ENCODE measurements at places on chromosomes 2 and 18.

- peak; percentile 23 for DNase-seq
These were observed 572 bp upstream of the ZNF516 start for GRCh38 chr18:76495435-76496193.

DNA sequence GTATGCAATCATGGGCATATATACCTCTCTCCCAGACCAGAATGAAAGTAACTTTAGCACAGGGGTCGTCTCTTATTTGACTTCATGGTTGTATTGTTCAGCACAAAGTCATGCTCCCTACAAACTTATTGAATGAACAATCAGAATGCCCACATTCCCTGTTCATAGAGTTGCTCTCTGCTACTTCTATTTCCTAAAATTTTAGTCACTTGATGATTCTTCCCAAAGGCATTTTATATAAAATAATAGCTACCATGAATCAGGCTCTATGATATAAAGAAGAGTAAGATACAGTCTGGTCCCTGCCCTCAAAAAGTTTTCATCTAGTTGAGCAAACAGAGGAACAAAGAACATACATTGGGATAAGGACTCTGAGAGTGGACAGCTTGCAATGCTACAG, 162.2 kb downstream of the SLC39A10 start:
- no peak for DNase-seq

DNA sequence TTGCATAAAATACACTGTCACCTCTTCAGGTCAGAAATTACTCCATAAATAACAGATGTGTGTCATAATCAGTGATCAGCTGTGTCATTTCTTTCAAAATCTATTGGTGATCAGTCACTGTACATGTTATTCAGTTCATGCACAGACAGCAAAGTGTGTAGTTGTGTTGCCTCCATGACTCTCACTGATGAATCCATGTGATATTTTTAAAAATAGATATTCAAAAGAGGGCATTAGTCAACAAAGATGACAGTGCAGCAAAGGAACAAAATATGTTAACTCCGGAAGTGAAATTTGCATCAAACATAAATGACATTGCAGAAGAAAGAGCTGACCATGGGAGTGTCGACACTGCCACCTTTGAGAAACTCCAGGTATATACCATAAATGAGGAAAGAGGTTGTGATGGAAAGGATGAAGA, 17.1 kb upstream of the MCM6 start:
- no peak for DNase-seq

- DNase-seq = no peak
These were observed 149.0 kb upstream of the KCTD1 start for GRCh38 chr18:26697186-26697884.

DNA sequence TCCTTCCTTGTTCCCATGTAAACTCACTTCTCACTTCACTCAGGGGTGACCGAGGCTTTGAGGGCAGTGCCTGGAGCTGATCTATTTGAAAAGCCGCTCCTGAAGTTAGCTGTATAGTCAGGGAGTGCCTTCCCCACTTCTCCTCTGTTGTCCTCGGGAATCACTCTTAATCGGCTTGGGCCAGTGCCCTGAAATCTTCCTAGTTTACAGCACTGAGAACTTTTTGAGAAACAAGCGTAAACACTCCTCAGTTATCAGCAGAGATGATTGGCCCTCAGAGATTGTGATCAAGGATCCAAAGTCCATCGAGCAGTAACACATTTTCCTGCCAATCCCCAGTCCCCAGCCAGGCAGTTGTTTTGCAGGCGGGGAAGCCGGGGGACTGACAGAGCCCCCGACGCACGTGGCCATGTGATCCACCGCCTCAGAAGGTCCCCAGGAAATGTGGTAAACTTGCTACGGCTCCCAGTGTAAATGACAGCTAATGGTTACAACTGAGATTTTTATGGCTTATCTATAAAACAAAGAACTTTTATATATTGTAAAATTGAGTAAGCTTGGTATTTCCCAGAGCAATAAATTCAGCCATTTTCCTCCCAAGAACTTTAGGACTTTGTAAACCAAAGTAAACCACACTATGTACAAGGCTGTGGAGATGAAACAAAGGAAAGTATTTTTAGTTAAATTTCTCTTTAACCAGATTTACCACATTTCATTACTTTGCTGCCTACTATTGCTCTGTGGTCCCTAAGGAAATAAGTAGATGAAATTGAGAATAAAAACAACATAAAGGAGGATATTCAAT, 53.5 kb downstream of the C18orf63 start:
- DNase-seq = no peak

DNA sequence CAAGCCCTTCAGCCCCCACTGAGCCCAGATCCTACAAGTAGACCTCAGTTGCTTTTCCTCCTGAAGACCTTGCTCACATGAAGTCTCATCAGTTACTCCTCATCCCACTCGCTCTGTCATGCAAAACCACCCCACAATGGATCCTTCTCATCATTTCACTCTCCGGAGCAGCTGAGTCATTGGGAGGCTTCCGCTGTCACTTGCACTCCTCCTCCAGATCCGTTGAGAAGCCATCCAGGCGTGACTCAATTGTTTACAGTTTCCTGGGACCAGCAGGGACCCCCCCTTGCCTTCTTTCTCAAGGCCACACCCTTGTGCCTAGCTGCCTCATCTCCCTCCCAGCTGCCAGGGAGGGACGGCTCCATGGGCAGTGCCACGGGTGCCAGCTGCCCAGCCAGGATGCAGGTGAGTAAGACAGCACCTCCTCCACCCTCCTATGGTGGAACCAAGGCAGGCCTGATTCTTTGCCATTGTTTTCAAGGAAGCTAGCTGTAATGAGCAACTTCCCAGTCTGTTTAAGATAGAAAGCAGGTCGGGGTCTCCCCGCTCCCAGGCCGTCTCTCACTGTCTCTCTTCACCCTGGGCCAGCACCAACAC, 16.3 kb downstream of the GPR55 start:
- no peak for DNase-seq

DNA sequence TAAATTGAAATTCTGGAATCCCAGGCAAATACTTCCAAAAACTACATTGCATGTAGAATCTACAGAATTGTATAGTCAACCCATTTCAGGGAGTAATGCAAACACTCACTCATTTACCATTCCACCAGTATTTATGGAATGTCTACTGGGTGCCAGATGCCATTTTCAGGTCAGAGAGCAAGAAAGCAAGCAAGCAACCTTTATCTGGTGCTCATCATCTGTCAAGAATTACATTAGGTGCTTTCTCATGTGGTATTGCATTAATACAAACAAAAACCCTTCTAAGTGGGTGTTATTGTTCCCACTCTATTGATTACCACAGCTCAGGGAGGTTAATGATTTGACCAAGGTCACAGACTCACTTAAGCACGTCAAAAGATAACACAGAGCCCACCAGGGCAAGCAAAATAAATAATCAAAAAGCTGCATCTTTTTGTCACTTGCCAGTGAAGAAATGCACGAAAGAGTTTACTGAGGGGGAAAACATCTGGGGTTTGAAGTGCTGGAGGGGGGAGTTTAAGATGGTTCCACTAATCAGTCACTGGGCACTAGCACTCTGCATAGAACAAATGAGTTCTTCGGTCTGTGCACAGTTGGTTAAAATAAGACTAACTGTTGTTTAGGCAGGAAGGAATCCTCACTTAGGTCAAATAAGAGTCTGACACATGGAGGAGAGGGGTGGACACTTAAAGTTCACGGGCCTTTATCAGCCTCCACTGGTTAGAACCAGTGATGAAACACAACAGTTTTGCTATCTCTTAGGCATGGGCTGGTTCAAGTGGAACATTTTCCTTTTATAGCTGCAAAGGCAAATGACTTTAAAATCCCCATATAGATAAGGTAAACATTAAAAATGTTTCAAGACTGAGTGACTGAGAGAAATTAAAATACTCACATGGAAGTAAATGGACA, 208.8 kb downstream of the CDH2 start:
- DNase-seq = no peak

- DNase-seq = no peak
These were observed 13.8 kb downstream of the GYPC start for GRCh38 chr2:126669772-126670171.

GRCh38 chr18:78192054-78192453, 787.6 kb upstream of the SALL3 start:
- no peak for DNase-seq

DNA sequence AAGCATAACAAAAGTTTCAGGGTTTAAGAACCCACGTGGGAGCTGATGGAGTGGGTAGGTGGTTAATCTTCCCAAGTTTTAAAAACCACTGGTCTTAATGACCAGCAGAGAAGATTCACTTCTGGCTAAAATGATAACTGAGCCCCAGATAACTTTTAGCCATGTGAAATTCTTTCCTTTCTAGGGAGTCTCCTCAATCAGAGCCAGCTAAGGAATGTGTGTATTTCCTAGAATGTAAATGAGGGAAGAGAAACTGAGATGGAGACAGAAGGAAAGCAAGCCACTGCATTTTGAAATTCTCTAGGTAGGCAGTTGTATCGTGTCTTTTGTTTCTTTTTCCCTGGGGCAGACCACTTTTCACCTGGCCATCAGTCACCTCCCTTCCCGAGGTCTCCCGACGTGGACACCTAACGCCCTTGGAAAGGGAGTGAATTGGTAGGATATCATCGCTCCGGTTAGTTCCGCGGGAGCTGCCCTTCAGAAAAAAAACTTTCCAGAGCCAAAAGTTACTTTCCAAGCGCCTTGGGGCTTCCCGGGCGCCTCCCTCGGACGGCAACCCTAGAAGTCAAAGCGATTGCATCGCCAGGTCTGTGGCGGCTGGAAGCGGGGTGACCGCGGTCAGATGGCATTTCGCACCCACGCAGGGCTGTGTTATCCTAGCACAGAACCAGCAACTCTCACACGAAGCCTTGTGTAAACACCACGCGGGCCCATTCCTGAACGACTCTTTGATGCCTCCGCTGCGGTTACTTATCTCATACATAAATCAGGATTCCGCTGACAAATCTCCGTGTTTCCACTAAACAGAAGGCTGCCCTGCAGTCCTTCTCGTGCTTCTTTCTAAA, 1.3 kb downstream of the COLEC12 start:
- DNase-seq = no peak

DNA sequence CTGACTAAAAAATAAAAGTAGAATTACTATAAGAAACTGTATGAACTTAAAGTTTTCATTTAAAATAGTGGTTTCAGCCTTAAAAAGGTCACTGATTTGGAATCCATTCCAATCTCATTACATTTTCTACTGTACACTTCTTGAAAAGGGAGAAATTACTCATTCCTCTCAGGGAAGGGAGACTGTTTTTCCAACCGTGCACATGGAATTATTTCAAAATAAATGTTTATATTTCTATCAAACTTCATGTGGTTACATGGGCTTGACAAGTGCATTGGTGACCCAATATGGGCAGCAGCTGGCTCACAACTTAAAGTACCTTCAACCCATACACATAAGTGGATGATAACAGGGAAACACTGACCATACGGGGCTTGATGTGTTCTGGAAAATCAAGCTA, 324.5 kb upstream of the THUMPD2 start:
- no peak for DNase-seq

GRCh38 chr2:218802386-218802994, 20.5 kb downstream of the CYP27A1 start:
- peak; percentile 25 for DNase-seq

DNA sequence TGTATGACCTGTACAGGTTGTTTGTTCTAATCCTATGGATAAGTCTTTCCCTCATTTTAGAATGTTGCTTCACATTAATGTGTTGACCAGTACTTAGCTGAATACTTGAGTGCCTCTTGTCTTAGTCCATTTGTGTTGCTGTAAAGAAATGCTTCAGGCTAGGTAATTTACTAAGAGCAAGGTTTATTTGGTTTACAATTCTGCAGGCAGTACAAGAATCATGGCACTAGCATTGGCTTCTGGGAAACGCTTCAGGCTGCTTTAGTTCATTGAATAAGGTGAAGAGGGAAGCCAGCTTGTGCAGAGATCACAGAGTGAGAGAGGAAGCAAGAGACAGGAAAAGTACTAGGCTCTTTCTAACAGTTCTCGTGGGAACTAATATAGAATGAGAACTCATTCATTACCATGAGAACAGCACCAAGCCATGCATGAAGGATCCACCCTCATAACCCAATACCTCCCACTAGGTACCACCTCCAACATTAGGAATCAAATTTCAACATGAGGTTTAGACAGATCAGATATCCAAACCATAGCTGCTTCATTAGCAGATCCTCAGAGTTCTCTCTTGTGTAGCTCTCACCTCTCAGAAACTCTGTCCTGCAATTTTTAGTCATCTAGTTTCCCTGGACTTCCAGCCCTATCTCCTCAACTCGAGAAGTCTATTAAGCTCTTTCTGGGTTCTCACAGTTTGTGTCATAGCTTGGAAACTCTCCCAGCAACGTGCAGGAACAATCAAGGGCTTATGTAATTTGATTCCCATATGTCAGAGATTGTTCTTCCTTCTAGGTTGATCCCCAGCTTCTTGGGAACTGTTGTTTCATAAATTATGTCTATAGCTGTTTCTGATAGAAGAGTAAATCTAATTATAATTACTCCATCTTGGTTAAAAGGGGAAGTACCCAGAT, 2082.3 kb upstream of the CELF4 start:
- DNase-seq = no peak

DNA sequence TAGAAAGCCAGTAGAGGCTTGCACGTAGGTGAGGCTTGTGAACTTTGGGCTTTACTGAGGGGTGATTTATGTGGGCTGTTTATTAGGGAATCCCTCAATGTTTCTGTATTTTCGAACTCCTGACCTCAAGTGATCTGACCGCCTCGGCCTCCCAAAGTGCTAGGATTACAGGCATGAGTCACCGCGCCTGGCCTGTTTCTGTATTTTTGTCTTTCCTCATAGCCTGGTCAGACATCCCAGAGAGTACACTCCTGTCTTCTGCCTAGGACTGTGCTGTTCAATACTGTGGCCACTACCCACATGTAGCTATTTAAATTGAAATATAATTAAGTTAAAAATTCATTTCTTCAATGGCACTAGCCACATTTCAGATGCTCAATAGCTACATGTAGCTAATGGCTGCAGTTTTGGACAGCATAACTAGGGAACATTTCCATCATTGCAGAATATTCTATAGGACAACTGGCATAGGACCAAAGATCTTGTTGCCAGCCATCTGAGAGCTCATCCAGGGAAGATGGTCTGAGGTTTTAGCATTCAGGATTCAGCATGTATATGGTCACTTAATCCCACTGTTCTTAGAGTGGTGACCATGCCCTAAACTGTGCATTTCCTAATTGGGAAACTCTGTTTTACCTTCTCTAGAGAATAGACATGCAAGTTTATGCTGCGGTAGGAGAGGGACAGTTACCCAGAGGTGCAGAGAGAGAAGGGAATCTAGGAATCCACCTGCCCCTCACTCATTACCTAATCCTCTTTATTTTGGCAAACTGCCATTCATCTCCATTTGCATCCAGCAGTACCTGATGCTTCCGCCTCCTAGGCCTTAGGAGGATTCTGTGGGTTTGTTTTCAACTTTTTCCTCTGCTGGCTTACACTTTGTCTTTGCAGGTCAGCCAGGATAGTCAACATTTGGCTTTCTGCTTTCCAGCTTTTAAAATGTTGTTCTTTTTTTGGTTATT, 64.4 kb downstream of the LCLAT1 start:
- DNase-seq = no peak

- no peak for DNase-seq
These were observed 278.2 kb downstream of the ALK start for GRCh38 chr2:29643196-29643595.
